Inflammatory macrophage treated with lipopolysaccharide for 4 hours (primary cell): ENCODE measurements at places on chromosomes 4 and X.

- no peak for DNase-seq
These were observed 22.9 kb downstream of the SHISA3 start for GRCh38 chr4:42420140-42420539.

GRCh38 chr4:7189475-7190277 is 2.7 kb upstream of the SORCS2 start:
- no peak for DNase-seq

DNA sequence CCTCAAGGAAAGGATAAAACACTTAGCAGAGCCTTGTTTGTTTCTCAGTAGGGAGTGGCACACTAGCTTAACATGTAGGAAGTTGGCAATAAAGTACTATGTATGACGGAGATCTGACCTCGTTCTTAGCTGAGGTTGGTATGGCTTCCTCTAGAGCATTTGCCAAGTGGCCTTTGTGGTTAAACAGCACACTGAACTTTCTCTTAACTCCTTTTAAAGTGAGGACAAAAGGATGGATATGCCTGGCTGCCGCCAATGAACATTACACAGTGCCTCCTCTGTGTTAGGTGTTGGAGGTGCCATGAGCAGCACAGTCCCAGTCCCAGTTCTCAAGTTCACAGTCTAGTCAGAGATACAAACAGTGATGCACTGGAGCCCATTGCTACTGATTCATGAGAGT is 54.4 kb downstream of the VGLL1 start:
- no peak for DNase-seq

DNA sequence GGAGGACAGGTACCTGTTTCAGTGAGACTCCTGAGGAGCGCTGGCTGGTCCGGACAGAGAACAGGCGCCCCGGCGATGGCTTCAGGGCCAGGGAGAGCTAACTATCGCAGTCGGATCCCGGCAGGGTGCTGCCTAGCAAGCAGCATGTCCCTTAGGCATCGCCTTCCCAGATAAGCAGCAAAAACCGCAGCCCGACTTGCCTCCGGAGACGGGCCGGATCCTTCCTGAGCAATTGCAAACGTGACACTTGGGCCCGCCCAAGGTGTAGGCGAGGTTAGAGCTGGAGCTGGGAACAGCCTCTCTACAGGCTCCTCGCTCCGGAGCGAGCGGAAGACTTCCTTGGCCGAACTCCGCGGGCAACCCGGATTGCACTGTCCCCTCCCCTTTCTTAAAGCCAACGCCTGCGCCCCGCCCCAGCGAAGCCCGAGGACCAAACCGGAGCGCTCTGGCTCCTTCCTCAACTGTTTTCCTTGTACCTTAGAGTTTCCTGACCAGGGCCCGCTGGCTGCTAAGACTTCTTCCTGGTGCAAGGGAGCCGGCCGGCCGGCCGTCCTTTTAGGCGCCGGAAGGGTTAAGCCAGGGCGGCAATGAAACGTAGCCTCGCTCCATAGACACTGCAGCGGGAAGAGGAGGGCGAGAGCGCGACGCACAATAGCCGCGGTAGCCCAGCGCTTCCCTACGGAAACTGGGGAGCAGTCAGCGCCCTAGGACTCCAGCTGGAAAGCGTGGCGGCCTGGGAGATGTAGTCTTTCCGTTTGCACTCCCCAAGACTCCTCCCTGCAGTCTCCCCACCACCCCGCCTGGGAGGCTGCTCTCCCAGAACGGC is at the start of gene OPHN1:
Gene OPHN1, minus strand, starts transcription at position 341 of the 826 bp plus-strand sequence. CDS start 475 bp downstream, outside the sequence.
- DNase-seq: peak; percentile 43

DNA sequence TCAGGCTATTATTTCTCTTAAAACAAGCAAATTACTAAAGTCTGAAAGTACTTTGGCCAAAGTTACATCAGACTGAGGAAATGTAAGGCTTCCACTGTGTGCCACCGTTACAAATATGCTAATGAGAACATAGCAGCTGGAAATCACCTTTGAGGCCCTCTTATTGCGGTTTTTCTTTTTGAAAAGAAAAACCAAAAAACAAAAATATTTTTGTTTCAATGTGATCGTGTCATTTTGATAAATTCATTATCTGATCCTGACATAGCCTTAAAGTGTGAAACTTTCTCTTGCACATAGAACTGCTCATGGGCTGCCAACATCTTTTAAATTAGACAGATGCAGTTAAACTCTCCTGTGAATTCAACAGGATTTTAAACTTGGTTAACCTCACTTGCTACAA is 2.8 kb upstream of the TIFA start:
- peak; percentile 69 for DNase-seq

GRCh38 chr4:22463179-22463578 is 52.7 kb downstream of the ADGRA3 start:
- DNase-seq: no peak

DNA sequence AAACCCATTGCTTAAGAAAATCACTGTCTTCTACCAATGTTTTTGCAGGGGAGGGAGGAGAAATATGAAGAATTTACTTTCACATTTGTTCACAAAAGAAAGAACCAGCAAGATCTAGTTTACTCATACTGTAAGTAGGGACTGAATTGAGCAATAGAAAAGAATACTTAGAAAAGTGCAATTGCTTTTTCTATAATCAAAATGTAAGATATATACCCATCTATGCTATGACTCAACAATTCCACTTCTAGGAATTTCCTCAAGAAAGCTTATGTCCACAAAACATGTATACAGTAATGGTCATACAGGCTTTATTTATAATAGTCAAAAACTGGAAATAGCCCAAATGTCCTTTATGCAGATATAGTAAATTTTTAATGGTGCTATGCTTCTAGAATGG is 196.4 kb downstream of the LRBA start:
- peak; percentile 48 for DNase-seq

- no peak for DNase-seq
These were observed 113.2 kb downstream of the CRLF2 start for GRCh38 chrX:1099146-1099770.

DNA sequence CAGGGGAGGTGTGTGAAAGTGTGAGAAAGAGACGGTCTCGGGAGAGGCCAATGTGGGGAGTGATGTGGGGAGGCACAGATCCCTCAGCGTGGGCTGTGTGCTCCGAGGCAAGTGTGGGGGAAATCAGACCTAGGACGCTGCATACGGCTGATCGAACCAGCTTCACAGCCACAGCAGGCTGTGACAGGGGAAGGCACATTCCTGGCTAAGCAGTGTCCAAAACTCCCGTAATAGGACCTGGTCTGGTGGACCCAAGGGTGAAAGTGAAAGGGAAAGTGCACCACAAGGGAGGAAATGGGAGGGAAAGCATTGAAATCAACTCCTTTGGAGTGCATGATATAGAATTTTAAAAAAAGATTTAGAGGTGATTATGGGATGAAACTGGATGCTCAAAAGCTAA is 10.9 kb upstream of the RHOXF2 start:
- peak; percentile 7 for DNase-seq

DNA sequence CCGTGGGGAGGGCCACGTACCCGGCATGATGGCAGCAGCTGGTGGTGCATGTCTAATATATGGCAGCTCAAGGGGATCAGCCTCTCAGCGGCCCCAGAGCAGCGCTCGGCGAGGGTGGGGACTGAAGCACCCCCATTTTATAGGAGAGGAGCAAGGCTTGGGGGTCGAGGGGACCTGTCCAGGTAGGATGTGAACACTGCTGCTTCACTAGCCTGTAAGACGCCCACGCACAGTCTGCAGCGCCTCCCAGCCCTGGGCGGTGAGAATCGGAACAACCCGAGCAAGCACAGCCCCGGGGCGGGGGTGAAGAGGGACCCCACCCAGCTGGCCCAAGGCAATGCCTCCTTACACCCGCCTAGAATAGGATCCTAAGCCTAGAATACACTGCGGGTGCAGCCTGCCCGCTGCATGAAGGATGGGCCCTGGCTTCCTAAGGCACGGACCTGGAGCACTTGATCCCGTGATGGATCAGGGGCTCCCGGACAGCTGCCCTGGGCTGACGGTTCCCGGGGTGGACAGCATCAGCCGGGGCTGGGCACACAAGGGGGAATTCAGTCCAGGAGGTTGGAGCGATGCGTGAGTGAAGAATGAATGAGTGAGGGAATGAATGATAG is 17.6 kb downstream of the ADRA2C start:
- peak; percentile 4 for DNase-seq

DNA sequence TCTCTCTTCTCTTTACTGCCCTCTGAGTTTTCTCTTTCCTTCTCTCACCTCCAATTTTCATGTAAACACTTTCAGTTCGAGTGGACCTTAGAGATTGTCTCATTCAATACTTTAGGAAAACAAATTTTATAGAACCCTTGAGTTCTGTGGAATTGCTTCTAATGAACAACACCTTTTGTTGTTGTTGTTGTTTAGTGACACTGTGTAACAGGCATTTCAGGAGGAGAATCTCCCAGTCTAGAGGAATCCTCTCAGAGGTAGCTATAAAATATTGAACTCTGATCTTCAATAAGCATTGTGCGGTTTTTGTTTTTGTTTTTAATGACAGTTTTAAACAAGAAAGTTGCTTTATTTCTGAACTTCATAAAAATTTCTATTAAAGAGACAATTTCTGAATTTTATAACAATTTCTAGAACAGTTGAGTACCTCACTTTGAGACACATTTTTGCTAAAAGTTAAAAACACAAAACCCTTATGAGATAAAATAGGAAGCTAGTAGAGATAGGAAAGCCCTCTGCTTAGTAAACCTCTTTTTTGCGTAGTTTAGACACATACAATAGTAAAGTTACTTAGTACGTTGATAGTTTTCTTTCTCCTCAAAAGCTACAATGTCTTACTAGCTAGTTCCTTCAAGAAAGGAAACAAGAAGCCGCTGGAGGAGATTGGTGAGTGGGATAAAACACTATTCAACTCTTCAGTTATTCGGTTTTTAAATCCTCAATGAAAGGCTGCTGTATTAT is 38.8 kb downstream of the CLCN3 start:
- no peak for DNase-seq

DNA sequence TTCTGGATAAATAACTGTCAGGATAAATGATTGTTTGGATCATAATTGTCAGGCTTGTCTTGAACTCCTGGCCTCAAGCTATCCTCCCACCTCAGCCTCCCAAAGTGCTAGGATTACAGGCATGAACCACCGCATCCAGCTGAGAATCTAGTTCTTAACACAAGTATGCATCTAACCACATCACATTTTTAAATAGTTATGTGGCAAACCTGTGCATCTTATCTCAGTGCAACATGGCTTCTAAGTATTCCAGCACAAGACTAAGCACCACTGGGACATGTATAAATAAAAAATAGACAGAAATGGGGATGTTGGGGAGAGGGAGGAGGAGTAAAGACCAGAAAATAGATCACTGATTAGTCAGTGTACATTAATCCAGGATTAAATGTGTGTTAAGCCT is 74.7 kb upstream of the TBL1X start:
- no peak for DNase-seq

GRCh38 chr4:129378364-129378763 is 282.4 kb downstream of the C4orf33 start:
- no peak for DNase-seq

DNA sequence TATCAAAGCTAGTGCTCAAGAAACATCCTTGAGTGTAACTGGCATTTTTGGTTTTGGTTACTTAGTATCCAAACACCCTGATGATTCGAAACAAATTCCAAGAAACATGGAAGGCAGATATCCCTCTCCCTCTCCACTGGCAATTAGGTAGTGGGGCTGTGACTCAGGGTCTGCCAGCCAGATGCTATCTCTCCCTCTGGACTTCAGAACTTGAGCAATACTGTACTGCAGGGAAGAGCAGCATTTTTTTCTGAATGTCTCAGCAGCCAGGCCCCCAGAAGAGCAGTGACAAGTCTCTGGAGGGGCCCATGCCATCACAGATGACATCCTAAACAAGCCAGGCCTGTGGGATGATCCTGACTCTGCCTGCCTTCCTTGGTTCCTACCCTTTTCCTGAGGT is 37.3 kb upstream of the BCORL1 start:
- DNase-seq: no peak

DNA sequence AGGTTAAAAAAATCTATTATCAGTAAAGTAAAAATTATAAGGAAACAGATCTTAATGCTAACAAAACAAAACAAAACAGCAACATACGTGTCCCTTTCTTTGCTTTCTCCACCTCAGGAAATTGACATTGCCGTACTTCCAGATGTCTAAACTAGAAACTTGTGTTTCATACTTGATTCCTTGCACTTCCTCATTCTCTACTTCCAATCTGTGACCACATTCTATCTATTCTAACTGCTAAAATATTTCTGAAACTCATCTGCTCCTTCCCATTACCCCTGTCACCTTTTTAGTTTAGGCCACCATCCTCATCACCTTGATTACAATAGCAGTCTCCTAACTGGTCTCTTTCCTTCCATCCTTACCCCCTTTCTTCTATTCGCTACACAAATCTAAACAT is 22.5 kb upstream of the RPA4 start:
- DNase-seq: peak; percentile 11

- DNase-seq: no peak
These were observed 210.5 kb upstream of the KIT start for GRCh38 chr4:54447304-54447703.

GRCh38 chr4:57550198-57550597 is 440.0 kb upstream of the IGFBP7 start:
- DNase-seq: no peak

GRCh38 chr4:173958445-173958844 is 325.0 kb downstream of the FBXO8 start:
- DNase-seq: peak; percentile 27

DNA sequence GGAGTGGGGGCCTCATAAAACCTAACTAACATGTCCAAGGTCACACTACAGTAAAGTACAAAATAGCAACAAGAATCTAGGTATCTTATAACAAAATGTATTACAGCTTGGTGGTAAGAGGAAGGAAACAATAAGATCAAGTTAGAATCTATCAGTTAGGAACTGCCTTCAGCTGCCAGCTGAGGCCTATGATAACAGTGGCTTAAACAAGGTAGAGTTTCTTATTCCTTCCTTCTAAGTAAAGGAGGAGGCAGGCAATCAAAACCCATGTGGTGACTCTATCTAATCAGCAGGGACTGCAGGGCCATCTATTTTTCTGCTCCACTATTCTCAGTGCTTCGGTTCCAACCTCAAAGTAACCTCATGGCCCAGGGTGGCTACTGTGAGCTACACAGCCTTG is 10.9 kb downstream of the SH3D19 start:
- DNase-seq: no peak

- DNase-seq: no peak
These were observed 283.8 kb upstream of the IL1RAPL1 start for GRCh38 chrX:28303486-28303885.

DNA sequence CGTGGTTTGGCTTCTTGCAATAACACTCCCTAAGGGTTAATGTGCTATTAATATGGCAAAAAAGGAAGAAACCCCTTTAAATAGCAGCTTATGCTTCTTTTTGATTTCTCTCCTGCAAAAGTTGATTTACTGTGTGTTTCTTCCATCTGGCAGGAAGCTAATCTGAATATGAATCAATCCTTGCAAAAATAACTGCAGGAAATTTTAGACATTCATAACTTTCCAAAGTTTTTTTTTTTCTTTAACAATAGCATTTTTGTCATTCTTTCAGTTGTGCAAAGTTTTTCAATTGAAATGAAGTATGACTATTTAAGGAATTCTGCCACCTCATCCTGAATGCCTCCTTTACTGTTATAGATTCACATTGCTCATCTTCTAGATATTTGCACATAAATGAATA is 115.6 kb downstream of the SPANXA1 start:
- no peak for DNase-seq

GRCh38 chrX:122914256-122914655 is 269.8 kb upstream of the GRIA3 start:
- no peak for DNase-seq

- no peak for DNase-seq
These were observed 121.8 kb downstream of the AR start for GRCh38 chrX:67665583-67665982.
